Fibroblast of lung (primary cell): ENCODE measurements at places on chromosomes 4 and X.

GRCh38 chr4:184190711-184191110 is 27.0 kb downstream of the ENPP6 start:
- no peaks in the 10 kb centered on the region for H3K36me3 ChIP-seq
- H3K27ac ChIP-seq, result no peak overlapping the region
- H3K4me3 ChIP-seq, result no peak overlapping the region

DNA sequence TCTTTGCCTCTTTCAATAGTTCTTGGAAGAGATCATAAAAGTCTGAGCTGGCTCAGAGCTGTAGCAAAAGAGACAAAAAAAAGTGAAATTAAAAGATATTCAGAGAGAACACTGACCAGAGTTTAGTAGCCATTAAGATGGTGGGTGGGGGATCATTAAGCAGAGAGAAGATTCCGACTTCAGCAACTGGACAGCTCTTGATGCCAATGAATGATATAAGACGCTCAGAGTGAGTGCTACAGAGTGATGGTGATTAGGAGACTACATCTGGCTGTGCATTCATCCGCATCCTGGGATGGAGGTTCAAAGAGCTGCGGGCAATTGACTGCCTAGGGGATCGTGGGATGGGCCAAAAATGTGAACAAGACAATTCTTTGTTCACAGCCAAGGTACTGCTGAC is 178.5 kb downstream of the PACRGL start:
- H3K36me3 ChIP-seq, result no peaks in the 10 kb centered on the region
- no peak for DNase-seq
- H3K27me3 ChIP-seq, result no peaks in the 10 kb centered on the region
- no peak overlapping the region for H3K27ac ChIP-seq
- no peak overlapping the region for H3K4me3 ChIP-seq
- no peaks in the 10 kb centered on the region for H3K4me1 ChIP-seq

DNA sequence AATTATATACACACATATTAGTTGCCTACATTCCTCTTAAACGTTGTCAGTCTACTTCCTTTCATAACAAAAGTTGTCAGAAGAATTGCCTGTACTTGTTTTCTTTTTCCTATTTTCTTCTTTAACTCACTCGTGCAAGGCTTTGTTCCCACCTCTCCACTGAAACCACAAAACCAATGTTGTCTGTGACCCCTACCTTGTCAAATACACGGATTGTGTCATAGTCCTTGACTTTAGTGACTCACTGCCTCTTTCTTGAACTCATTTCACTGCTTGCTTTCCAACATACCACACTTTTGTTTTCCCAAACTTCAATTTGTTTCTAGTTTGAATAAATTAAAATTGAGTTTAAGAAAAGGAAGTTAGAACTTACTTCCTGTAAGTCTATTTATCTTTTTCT is 283.9 kb upstream of the AGA start:
- no peaks in the 10 kb centered on the region for H3K36me3 ChIP-seq
- no peaks in the 10 kb centered on the region for H3K4me1 ChIP-seq
- no peaks in the 10 kb centered on the region for H3K27me3 ChIP-seq
- no peak overlapping the region for H3K27ac ChIP-seq

DNA sequence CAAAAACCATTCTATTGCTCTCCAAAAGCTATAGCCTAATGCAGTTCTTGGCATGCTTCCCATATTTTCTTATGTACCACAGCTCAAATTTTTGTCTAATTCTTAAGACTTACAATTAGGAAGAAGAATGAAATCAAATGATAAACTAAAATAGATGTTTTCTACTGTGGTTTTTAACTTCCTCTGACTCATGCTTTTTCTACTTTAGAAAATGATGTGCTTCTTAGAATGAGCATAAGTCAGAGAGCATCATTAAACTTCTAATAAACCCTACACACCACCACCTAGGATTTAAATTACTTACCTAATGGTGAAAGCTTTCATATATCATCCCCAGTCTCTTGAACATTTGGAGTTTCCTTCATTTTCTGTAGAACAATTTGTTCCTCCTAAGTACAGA is 217.0 kb upstream of the NDST3 start:
- no peaks in the 10 kb centered on the region for H3K36me3 ChIP-seq
- H3K4me1 ChIP-seq, result no peaks in the 10 kb centered on the region
- no peaks in the 10 kb centered on the region for H3K27me3 ChIP-seq
- H3K27ac ChIP-seq, result no peak overlapping the region

GRCh38 chr4:116688536-116688935 is 396.8 kb downstream of the TRAM1L1 start:
- no peak overlapping the region for H3K4me3 ChIP-seq
- no peaks in the 10 kb centered on the region for H3K36me3 ChIP-seq
- no peak for DNase-seq
- H3K27me3 ChIP-seq, result no peaks in the 10 kb centered on the region
